Activated naive CD4-positive, alpha-beta T cell treated with anti-CD3 and anti-CD28 coated beads for 36 hours (primary cell): ENCODE measurements at places on chromosomes 1 and 21. TPM values are rescaled to one million over a fixed set of nuclear protein-coding genes. Genes with fewer than 3 reads are reported as not detected.

DNA sequence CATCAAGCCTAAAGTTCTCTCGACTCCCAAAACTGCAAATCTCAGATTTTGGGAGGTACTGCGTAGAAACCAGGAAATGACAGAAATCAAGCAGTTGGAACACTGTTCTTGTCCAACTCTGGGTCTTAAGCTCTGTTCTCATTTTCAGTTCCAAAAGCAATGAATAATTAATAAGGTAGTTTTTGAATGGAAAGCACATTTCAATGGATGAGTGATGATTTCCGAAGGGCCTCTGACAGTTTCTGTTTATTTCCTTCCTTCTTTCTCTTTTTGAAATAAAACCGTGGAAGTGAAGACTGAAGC lies 20.9 kb upstream of the TARBP1 start:
- no peak for DNase-seq

GRCh38 chr1:97827887-97828286 lies 92.9 kb downstream of the DPYD start:
- peak; percentile 12 for DNase-seq

CNIH3 gene
- 0.59 TPM for total RNA-seq

ARHGAP30 gene
- 106 TPM for total RNA-seq

DNA sequence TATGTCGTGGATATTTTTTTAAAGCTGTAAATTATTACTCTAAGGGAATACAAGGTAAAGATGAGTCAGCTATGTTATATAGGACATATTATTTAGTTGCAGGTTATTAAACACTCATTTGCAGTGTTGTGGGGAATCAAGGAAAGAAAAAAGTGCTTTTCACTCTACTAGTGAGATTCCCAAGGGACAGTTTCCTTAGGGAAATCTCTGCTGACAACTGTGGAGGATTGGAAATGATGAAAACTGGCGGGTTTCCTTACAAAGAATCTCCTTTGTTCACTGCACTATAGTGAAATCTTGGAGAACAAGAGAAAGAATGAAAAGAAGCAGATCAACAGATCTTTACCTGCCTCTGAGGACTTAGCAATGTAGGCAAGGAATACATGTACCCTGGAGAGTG lies 24.5 kb upstream of the TRIM45 start:
- no peak for DNase-seq

- no peak for DNase-seq
These were observed 34.9 kb downstream of the UBASH3A start for GRCh38 chr21:42438316-42439205.
